ENCODE measurements at places on chromosomes 12 and 14.

DNA sequence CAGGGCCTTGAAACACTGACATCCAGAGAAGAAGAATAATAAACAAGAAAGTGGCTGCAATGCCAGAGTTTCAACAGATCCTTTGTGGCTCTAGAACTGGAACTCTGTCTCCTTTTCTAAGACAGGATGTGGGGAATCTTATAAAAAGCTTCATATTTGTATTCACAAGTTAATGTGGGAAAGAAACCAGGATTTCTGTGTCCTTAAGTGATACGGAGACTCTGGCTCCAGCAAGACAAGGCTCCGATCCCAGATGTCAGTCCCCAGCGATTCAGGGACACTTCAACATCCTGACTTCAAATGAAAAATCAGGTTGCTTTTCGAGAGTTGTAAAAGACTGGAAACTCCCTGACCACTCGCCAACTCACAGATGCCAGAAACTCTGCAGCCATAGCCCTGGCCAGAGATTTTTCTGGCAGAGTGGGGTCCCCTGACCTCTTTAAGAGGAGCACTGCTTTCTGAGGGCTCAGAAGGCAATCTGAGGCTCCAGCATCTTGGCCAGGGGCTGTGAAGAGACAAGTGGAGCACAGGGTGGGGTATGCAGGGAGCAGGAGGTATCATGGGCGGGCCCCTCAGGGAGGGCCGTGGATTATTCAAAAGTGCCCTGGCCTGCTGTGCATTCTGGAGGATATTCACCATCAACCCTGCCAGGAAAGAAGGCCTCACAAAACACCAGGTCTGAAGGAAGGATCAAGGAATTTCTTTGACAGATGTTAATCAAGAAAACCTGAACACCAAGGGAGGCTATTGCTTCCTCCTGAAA, 53.3 kb downstream of the TMX1 start:
- no peak for DNase-seq

GRCh38 chr14:104169005-104169698, 30.8 kb downstream of the KIF26A start:
- DNase-seq, result no peak

DNA sequence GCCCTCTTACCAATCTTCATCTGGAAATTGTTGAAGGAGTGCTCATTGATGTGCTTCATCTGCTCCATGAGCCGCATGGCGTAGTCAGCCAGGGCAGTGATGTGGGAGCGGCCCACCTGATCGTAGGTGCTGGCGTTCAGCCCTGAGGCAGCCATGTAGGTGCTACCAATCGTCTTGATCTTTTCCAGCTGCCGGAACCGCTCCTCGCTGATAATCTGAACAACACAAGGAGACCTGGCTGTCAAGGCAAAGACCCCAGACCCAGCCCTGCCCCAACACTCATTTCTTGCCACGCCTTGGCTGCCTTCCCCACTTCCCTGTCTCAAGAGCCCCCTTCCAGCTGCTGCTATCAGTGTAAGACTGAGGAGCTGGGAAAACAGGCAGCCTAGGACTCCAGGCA, 18.1 kb downstream of the ADCY6 start:
- no peak for DNase-seq

GRCh38 chr12:82910246-82910893, 223.7 kb downstream of the TMTC2 start:
- no peak for DNase-seq

DNA sequence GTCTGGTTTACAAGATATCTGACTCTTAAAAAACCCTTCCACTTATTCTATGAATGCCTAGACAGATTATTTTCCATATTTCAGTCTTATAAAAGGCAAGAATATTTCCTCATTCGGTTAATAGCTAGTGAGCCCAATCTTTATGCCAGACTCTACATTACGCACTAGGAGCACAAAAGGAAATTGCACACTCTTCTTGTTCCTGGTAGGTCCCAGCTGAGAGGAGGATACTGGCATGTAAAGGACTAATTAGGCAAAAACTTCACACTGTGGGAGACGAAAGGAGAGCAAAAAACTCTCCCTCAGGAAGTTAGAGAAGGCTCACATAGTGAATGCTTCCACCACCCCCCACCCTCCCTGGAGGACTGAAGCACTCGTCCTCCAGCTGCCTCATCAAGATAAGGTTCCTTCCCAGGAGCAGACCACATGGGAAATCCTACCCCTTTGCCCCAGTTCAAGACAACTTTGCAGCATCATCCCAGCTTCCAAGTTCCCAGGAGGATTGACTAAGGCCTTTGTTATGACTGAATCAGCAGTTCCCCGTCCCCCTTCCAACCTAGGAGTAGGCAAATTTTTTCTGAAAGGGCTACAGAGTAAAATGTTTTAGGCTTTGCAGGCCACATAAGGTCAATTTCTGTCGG, 14.5 kb downstream of the CAPZA3 start:
- DNase-seq, result no peak

DNA sequence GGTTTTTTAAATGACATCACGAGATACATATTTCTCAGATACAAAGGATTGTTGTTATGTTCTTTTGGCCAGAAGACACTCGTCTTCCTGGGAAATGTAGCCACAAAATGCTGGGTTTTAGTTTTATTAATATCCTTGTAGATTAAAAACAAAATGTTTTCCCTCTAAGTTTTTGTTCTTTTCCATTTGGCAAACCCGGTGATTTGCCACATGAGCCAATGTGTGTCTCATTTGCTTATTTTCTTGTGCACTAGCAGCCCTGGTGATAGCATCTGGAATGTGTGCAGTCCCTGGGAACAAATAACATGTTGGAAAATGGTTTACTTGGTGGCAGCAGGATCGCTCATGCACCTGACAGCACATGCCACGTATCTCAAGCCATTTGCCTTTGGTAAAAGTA, 61.0 kb downstream of the HMGA2 start:
- no peak for DNase-seq
